AG04450 (cell line): ENCODE measurements at places on chromosomes 6 and 20. TPM values are rescaled to one million over a fixed set of nuclear protein-coding genes. Genes with fewer than 3 reads are reported as not detected.

GRCh38 chr6:34241351-34242215, 4.9 kb downstream of the HMGA1 start:
- no peak for DNase-seq

- no peak for DNase-seq
These were observed 650 bp upstream of the CASP8AP2 start for GRCh38 chr6:89828988-89829471.

GRCh38 chr6:93679836-93680235, 260.5 kb upstream of the EPHA7 start:
- no peak for DNase-seq

DNA sequence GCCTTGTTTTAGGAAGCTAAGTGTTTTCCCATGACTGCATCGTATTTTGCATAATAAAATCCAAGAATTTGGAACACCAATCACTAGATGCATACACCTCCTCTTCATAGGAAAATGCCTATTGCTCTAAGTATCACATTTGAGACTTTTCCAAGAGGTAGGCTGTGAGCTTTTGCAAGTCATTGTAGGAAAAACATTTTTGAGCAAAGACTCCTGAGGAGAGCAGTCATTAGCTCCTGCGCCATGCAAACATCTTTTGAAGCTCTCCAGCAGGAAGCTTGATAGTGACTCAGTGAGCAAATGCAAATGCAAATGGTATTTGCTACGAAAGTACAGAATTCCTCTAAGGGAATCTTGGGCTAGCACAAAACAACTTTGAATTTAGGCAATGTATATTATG, 750.4 kb downstream of the QKI start:
- DNase-seq: no peak

DNA sequence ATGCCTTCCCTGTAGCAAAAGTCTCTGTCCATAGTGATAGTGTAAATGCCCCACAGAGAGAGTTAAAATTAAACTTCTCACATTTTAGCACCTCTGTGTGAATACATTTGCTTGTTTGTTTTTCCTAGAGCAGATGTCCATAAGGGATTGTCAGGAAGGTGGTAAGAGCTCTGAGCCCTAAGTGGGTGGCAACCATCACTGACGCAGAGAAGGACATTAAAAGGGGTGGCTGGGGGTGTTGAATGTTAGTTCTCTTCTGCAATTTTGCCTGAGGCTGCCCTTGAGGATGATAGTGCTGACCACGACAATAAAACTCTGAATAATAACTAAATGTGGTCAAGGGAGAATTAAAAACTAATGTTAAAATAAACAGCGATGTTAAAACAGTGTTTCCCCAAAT, 174.3 kb upstream of the ID4 start:
- no peak for DNase-seq

Gene SLC17A1
- polyA plus RNA-seq: not detected in 2 replicates

- peak; percentile 60 for DNase-seq
These were observed 126.8 kb downstream of the SNX5 start for GRCh38 chr20:17841751-17842215.
